NCI-H2081 treated with DMSO at 0.1 percent for 48 hours (cell line): ENCODE measurements at places on chromosomes 16 and 17.

DNA sequence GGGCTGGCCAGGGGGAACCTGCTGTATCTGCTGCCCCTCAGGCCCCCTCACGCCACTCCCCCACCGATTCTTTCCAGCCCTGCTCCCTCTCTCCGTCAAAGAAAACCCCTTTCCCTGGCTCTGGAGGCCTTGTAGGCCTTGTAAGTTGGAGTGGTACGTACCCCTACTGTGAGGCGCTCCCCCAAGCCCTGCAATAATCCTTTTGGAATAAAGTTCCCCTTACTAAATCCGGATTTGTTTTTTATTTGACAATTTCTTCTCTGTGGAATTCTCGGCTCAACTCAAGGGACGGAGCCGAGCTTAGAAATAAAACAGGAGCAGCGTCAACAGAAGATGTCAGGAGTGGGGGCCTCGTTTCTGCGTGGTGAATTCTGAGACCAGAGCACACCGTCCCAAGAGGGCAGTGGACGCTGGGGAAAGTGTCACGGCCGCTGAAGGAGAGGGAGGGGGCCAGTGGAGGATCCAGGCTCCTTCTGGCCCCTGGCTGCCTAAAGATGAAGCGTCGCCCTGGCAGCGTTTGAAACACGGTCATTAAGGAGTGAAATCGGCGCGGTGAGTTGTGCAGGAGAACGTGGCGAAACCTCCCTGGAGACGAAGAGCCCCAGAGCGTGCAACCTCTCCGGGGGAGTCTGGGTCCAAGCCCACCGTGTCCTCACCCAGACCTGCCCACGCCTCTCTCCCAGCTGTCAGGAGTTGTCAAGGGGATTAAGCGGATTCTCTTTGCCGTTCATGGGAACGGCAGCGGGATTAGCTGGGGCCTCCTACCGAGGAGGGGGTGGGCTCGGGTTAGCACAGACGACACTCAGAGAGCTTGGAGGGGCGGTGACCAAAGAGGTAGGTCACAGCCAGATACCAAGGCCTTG lies 47.0 kb downstream of the SLC7A5 start:
- no peak for DNase-seq

GRCh38 chr16:79988721-79989220 lies 388.2 kb upstream of the MAF start:
- no peak for DNase-seq

GRCh38 chr16:12612598-12613101 lies 191.0 kb downstream of the CPPED1 start:
- no peak for DNase-seq

- DNase-seq: no peak
Measured at GRCh38 chr17:37820313-37820994, 75.6 kb upstream of the HNF1B start.

DNA sequence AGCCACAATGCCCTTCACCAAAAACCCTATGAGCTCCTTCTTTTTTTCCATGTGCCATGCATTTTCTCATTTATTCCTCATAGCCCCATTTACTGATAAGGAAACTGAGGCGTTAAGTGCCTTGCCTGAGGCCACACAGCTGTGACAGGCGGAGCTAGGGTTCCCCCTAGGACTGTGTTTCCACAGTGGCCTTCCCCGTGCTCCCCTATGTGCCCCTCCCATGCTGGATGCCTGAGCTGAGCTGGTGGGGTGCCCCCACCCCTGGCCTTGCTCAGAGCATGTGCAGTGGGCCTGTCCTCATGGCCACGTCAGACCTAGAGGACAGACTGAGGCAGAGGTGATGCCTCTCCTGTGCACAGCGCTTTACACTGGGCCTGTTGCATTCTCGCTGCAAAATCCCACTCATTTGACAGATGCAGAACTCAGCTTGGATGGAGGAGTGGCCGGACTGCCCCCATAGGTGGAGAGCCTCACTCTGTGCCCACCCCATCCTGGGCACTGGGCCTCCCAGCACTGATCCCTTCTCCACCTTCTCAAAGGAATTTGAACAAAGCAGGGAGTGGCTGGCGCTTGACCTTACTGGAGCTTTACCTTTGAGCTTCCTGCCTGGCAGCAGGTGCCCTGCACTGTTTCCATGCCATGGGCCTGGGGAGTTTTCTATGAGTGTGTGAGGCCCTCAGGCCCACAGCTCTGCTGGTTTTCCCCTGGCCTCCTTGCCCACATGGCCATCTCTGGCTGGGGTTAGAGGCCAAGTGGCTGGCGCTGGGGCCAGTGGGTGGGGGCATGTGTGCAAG lies 2.6 kb downstream of the MAP2K3 start:
- DNase-seq: no peak

DNA sequence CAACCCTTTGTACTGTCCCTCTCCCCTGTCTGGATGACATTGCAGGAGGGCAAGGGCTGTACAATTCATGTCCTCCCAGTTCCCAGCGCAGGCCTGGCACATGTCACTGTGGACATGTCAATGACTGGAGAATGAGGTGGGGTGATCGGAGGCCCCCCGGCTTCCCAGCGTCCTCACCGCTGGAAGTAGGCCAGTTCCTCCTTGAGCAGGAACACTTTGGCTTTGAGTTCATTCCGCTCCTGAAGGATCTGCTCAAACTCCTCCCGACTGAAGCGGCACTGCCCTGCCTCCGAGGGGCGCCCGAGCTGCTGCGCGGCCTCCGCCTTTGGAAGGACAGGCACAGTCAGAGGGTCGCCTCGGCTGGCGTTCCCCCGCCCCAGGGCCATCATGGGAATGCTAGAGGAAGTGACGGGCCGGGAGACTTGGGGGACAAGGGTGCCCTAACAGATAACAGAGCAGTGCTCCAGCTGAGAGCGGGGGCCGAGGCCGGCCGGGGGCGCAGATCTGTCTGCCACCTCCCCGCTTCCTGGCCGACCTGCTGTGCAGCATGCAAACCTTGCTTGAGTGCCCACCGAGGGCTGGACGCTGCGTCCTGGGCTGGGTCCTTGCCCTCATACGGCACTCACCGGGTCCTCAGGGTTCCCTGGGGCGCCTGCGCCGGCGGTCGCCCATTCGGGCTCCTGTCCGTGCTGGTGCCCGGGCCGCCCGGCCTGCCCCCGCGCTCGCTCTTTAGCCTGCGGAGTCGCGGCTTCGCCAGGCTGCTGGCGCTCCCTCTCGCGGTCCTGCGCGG lies 1.3 kb downstream of the RILP start:
- no peak for DNase-seq

DNA sequence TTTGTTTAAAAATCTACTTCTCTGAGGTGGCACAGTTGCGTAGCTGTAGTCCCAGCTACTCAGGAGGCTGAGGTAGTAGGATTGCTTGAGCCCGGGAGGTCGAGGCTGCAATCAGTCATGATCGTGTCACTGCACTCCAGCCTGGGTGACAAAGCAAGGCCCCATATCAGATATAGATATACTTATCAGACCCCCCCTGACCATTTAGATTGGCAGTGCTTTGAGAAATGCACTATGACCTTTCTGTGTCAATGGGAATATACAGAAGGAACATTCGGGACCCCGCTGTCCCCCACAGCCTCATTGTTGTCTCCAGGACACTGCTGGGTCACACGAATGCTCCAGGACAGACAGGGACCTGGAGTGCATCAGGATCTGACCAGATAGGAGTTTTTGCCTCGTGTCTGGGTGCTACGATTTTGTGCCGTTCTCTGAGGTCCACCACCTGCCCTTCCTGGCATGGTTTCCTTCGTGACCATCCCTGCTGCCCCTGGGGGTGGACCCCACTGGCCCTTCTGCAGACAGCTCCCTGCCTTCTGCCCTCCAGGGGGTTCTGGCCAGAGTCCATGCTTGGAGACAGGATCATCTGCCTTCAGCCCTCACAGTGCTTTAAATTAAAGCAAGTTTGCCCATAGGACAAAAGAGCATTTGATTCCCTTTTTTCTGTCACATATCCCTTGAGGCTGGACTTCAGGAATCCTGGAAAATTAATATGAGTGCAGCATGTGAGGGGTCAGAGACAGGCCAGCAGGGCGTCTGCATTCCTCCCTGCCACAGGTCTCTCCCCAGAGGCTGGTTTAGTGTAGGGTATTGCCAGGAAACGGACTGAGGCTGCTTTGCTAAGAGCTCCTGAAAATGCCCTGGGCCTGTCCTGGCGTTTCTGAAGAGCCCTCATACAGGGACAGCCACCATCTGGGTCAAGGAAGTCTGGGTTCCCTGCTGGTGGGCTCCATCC lies 19.3 kb downstream of the PLD6 start:
- no peak for DNase-seq

DNA sequence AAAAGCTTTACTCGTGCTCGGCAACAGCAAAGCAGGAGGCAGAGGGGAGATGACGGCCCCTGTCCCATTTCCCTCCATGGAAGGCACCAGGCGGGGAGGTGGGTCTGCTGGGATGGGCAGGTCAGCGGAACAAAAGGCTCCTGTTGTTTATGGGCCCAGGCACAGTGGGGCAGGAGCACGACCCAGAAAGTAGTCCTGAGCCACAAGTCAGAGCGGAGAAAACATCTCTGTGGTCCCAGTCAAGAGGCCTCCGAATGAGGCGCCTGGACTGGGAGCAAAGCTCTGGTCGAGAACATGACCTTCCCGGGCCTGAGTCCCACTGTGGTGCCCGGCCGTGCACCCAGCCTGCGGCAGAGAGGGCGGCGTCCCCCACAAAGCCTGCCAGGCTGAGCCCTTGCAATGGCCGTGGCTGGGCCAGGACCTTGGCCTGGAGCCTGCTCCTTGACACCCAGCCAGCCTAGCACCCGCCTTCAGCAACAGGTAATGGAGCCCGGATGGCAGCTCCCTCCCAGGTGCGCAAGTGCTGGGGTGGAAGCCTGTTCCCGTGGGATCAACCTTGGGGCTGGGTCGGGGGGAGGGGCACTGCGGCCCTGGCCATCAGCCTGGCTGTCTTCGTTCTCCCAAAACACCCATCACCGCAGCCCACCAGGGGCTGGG lies 3.6 kb downstream of the RFNG start:
- DNase-seq: no peak

GRCh38 chr17:7235693-7236665 lies 1.7 kb upstream of the DVL2 start:
- DNase-seq: no peak

GRCh38 chr16:14566599-14566998 lies 63.5 kb downstream of the PARN start:
- no peak for DNase-seq

- no peak for DNase-seq
Measured at GRCh38 chr16:67015313-67015731, 13.6 kb upstream of the CBFB start.

- DNase-seq: no peak
Measured at GRCh38 chr16:71311553-71312158, 22.5 kb upstream of the CMTR2 start.

DNA sequence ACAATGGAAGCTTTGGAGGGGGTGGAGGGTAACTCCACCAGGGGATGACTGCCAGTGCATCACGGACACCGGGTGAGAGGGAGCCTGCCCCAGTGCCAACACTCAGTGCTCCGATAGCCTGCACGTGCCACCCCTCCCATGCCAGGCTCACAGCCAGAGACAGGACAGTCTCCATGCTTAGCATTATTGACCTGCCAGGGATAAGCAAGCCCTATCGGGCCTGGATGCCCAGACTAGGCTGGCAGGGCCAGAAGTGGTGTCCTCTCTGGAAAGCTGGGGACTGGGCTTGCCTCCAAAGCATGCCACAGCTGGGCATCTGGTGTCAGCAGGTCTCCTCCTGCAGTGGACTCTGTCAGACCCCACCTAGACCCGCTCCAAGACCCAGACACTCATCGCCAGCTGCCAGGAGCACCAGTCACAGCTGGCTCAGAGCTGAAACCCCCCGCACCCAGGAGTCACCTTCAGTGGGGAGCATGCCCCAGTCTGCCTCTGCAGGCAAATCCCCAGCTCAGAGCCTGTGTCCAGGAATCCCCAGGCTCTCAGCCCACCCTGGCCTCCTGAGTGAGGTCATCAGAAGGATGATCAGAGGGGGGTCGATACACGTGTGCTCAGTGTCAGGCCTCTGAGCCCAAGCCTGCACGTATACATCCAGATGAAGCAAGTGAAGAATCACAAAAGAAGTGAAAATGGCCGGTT lies 1.8 kb upstream of the RHBDF1 start:
- no peak for DNase-seq

DNA sequence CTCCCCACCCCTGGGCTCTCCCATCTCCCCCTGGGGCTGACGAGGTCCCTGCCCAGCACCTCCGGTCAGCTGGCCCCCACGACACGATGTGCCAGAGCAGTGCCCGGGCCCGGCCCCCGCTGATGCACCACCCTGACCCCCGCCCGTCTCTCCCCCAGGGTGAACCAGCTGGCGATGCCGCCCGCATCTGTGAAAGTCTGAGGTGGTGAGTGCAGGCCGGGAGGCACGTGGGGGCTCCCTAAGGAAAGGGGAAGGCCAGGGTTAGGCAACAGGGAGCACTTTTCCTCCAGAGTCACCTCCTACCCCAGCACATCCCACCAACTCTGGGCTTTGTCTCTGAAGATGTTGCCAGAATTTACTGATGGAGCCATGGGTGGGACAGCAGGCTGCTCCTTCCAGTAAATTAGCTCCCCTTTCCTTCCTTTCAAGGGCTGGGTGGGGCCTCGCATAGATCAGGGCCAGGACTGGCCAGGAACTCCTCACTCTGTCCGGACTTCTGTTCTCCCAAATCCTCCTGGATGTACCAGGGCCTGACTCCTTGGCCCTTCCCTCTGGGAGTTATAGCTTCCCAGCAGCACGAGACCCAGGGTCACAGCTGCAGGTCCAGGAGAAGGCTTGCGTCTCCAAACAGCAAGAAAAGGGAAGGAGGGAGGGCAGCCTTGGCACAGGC lies 18.3 kb downstream of the MYBBP1A start:
- DNase-seq: no peak

GRCh38 chr17:7296189-7296861 lies 1.9 kb upstream of the YBX2 start:
- DNase-seq: no peak

- DNase-seq: no peak
Measured at GRCh38 chr17:67281053-67281452, 36.1 kb upstream of the HELZ start.

- no peak for DNase-seq
Measured at GRCh38 chr16:53849994-53850393, 146.0 kb downstream of the FTO start.

GRCh38 chr16:54991525-54991924 lies 60.9 kb downstream of the IRX5 start:
- no peak for DNase-seq

- DNase-seq: no peak
Measured at GRCh38 chr17:17533901-17534441, 37.8 kb upstream of the RASD1 start.

DNA sequence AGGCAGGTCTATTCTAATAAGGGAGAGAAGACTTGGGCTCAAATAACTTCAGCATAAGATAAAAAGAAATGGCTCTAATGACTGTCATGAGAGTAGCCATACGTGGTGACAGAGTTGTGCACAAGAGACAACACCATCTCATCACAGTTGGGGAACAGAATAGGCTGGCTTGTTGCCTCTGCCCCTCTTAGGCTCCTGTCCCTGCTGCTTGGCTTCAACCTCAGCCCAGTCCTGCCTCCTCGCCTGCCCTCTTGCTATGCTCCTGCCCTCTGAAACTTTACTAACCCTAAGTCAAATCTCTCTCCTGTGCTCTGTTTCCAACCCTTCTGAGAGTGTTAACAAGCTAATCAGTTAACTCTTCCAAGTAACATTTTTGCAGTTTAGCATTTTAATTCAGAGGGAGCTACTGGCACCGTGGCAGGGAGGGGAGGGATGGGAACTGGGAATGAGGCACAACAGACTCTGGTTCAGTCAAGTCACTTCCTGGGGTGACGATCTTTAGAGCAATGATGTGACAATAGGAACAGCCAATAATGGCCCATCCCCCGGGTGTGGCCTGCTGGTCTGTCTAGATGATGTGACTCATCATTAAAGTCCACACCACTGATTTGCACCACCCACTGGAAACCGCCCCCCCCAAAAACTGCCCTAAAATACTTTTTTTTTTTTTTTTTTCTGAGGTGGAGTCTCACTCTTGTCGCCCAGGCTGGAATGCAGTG lies 35.5 kb downstream of the DNAH17 start:
- DNase-seq: no peak
